Fibroblast of the aortic adventitia (primary cell): ENCODE measurements at places on chromosomes 11 and 22. TPM values are rescaled to one million over a fixed set of nuclear protein-coding genes. Genes with fewer than 3 reads are reported as not detected.

Gene GLYAT
- not detected in 2 replicates for total RNA-seq

Gene DNAL4
- 2.5 and 11.0 TPM in 2 replicates for total RNA-seq

Gene SPDYC
- total RNA-seq, result not detected in 2 replicates

Gene SLC37A2
- 0.08 and 0.63 TPM in 2 replicates for total RNA-seq

Gene UBQLN3
- 0.09 TPM in 1 of 2 replicates, not detected in the other for total RNA-seq

Gene MPEG1
- not detected in 2 replicates for total RNA-seq

Gene TANGO2
- 25.7 and 41.7 TPM in 2 replicates for total RNA-seq

Gene ZFPL1
- 9.6 and 42.5 TPM in 2 replicates for total RNA-seq

Gene PITPNM1
- 9.2 and 24.0 TPM in 2 replicates for total RNA-seq

Gene IGSF9B
- 1.7 and 3.2 TPM in 2 replicates for total RNA-seq

Gene INS
- total RNA-seq, result not detected in 2 replicates

Gene TESMIN
- 1.2 TPM in 1 of 2 replicates, not detected in the other for total RNA-seq

Gene SEPTIN5
- total RNA-seq, result 18.4 and 62.3 TPM in 2 replicates
